ENCODE measurements at places on chromosomes 6 and 20. TPM values are rescaled to one million over a fixed set of nuclear protein-coding genes. Genes with fewer than 3 reads are reported as not detected.

Gene ADGRF5
- total RNA-seq, result not detected

Gene TRIM15
- not detected for total RNA-seq

Gene WFDC6
- total RNA-seq, result not detected

- DNase-seq, result peak; percentile 83
These were observed 83.7 kb downstream of the HMGCLL1 start for GRCh38 chr6:55495277-55495676.

DNA sequence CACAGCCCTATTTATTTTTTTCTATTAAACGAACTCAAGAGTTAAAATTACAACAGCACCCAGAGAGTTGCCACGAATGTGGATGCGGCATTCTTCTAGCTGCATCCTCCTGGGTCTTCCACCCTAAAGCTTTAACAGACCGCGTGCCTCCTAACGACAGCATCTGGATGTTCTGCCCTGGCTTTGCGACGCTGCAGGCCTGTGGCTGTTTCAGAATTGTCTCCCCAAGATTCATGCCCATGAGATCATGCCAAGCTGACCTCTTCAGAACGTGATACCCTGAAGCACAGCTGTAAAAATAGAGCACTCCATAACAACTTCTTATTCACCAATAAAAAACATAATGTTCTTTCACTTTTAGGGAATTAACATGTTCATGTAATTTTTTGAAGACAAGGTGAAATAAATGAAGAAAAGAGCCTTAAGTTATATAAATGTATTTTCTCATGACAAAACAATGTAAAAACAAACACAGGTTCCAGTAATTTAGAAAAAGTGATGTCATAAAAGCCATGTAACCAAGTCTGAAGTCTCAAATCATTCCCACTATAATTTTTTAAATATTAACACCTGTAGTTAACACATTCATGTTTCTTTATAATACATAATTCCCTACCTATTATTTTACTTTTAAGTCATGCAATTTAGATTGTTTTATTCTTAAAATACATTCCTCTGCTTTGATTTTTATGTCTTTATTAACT, 26.5 kb downstream of the HIVEP2 start:
- DNase-seq, result no peak

DNA sequence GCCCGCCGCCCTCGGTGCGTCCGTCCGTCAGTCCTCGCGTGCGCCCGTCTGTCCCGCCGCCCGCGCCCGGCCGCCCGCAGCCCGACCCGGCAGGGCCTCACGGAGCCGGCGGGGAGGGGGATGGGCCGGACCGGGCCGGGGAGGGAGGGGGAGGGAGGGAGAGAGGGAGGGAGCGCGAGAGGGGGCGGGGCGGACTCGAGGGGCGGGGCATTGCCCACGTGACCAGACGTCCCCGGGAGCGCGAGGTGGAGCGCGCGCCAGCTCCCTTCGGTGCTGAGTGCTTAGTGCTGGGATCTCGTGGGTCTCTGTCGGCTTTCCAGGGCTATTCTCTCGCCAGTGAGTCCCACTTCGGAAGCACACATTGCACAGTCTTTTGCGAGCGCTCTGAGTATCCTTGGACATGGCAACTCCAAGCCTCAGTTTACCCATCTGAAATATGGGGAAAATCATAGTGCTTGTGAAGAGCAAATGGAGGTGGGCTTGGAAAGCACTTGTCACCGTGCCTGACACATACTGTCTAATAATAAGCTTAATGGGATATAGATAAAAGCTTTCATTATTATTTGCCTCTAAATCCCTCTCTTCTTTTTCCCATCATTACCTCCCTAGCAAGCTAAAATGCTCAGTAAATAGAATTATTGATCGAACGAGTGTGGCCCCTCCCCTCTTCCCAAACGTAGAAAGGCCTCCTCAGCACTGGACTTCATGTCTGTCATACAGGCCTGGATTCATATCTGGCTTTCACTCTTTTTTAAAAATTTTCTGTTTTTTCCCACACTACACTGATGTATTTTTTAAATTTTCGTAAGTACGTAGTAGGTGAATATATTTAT, at the start of gene NCOA6:
NCOA6 (minus strand) TSS at position 122 of the 833 bp plus-strand sequence. CDS start 43,296 bp downstream, outside the sequence.
- DNase-seq, result peak; percentile 31

- DNase-seq, result no peak
These were observed 227.5 kb downstream of the THBS2 start for GRCh38 chr6:169026175-169026574.

DNA sequence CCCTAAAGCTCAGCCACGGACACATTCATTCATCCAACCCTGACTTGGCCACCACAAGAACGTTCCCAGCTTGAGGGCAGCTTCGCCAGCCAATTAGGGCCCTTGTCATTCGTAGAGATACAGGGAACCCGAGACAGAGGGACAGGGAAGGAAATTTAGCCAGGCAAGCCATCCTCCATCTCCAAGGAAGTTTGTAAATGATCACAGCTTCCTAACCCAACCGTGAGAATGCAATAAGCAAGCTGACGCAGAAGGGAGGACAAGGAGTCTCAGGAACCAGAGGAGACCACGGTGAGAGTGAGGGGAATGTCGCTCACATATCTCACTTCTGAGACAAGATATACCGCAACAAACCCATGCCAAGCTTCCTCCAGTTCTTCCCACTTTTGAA, 1.4 kb downstream of the TRAM2 start:
- no peak for DNase-seq

GRCh38 chr6:146679386-146679785, 80.6 kb downstream of the ADGB start:
- DNase-seq, result no peak

GRCh38 chr6:51541847-51542246, 545.6 kb downstream of the PKHD1 start:
- DNase-seq, result peak; percentile 56

GRCh38 chr20:41468994-41469600, 102.5 kb upstream of the EMILIN3 start:
- no peak for DNase-seq

DNA sequence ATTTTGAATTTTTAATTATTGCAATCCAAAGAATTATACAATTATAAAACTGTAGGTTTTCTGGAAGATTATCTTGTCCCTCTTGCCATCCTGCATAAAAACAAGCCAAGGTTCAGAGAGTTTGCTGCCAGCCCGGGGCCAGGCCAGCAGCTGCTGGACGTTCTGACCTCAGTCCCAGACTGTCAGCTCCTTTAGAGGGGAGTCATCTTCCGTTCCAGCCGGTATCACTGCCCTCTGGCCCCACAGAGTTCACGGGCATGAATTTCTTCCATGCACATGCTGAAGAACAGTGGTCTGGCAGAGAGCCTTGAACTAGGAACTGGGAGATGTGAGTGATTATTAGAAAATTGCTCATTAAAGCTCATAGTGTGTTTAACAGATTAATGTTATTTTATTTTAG, 130.4 kb upstream of the QKI start:
- no peak for DNase-seq

DNA sequence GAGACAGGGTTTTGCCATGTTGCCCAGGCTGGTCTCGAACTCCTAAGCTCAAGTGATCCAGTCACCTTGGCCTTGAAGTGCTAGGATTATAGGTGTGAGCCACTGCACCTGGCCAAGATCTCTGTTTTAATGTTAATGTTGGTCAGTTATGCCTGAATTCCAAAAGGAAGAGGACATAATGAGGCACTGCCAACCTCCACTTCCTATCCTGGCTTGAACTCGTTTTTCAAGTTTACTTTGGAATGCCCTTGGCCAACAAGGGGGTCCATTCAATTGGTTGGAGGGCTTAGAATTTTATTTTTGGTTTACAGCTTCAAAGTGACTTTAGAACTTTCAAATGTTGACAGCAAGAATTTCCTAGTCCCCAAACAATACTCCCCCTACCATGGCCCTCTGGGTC, 29.8 kb downstream of the DNAAF9 start:
- no peak for DNase-seq

DNA sequence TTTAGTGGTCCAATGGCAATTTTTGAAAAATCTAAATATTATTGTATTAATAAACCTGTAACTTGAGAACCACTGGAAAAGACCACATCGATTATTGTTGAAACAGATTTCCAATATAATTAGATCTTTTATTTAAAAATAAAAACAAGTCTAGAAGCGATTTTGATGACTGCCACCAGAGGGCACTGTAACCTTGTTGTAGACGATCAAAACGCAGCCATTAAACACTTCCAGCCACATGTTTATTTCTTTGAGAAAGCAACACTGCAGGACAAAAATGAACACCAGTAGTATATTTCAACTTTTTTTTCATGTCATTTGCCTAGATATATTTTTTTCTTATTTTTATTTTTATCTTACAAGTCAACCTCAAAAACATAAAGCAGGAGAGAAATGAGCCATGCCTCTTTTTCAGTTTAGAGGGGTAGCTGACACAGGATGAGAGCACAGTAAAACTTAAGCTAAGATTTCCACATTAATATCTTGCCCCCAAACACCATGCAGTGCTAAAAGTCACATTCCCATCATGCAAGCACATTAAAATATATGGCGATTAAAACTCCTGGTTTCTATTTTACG, 115.4 kb downstream of the OPRM1 start:
- peak; percentile 63 for DNase-seq

- DNase-seq, result peak; percentile 57
These were observed 99.3 kb downstream of the LRRC1 start for GRCh38 chr6:53894091-53894490.

- peak; percentile 93 for DNase-seq
These were observed 183.1 kb downstream of the DTNBP1 start for GRCh38 chr6:15479761-15480160.

GRCh38 chr20:49680484-49680883, 33.2 kb downstream of the B4GALT5 start:
- DNase-seq, result no peak

DNA sequence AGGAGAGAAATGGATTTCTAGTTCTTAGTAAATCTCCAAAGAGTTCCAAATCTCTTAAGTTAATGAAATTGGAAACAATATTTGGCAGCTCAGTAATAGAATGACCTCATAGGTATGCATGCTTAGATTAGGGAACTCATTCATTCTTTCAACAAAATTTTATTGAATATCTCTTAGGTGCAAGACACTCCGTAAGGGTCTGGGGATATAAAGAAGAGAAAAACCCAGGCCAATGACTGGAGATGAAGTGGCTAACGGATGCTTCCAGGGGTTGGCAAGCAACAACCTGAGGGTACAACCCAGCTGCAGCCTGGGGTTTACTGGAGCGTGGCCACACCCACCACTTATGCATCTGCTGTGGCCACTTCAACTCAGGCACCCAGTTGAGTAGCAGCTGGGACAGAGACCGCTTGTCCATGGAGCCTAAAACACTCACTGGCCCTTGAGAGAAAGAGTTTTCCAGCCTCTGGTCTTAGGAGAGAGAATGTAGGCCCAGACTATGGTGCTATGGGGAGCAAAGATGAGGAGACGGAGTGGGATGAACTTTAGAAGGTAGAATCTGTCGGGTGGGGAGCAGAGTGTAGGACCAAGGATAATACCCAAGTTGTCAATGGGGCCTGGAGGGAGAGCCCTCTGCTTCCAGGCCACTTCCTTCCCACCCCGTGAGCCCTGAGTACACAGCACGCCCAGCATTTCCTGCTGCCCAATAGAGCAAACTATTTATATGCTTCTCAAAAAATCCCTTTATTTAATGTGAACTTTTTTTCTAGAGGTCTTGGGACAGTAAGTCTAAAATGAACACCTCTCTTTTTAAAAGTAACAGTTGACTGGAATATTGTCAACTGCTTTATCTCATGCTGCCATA, 46.8 kb upstream of the PXDC1 start:
- no peak for DNase-seq
